H4 (cell line): ENCODE measurements at places on chromosomes 2 and 18. TPM values are rescaled to one million over a fixed set of nuclear protein-coding genes. Genes with fewer than 3 reads are reported as not detected.

CD8B gene
- not detected in 2 replicates for total RNA-seq

SCYGR4 gene
- not detected in 2 replicates for total RNA-seq

DNA sequence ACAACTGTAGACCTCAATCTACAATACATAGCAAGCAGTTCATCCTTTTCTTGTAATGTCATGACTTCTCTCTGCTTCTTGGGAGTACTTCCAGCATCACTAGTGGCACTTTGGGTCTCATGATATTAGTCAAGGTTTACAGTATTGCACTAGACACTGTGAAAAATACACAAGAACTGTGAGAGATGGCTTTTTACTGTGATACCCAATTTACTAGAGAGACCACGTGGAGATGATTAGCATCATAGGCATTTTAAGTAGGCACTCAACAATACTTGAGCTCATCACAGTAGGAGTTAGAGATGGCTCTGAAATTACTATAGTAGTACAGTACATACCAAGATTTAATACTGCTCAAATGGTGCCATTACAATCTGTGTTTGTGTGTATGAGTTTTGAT is 112.8 kb upstream of the EML6 start:
- DNase-seq = no peak

GRCh38 chr2:177327009-177327408 is 62.5 kb upstream of the NFE2L2 start:
- DNase-seq = no peak

DNA sequence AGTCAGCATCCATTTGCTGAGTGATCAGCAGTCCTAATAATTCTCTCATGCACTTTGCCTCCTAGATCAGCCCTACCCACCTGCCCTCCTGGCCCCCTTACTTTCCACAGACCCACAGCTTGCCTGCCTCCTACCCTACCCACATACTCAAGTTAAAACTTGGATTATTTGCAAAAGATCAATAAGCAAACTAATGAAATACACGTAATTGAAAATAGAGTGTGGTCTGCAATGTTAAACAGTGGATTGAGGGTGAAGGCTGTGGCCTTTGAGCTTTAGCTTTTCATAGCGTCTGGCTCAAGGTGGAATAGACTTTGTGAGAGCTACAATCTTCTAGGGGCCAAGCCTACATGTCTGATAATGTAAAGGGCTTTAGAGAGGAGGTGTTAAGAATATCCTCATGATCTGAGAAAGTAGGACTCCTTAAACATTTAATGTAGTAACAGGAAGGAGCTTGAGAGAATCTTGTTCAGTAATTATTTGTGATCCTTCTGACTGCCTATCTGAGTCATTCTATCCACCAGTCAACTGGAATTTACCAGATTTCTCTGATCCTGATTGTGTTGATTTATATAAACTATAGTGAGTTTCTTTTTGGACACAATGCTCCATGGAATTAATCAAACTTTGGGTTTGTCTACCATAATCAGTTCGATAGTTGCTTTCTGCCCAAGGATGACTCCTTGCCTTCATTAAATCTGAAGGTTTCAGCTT is 310.0 kb downstream of the HRH4 start:
- DNase-seq = no peak

- DNase-seq = peak; percentile 47
Observed at GRCh38 chr2:49796266-49796665, 642.0 kb upstream of the FSHR start.
